ENCODE measurements at places on chromosomes 5 and 9.

GRCh38 chr5:55415071-55415470 lies 107.3 kb downstream of the MTREX start:
- no peak for DNase-seq

GRCh38 chr5:77985247-77985646 lies 209.1 kb upstream of the TBCA start:
- DNase-seq, result no peak

GRCh38 chr5:57174890-57175510 lies 1.1 kb downstream of the GPBP1 start:
- DNase-seq, result no peak

DNA sequence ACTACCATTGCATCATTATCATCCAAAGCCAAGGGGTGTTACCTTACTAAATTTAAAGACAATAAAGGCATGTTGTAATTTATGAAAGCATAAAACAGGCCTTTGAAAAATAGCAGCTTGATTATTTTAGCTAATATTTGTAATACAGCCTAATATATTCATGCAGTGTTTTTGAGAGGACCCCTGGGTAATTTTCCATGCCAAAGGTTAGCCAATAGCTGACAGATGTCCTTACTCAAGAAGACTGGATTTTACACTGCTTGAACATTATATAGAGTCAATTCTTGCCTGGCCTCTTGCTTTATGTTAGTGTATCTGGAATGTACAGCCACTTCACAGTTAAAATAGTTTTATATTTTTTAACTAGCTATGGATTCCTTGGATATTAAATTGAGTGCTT lies 337.8 kb upstream of the PAPPA start:
- no peak for DNase-seq

DNA sequence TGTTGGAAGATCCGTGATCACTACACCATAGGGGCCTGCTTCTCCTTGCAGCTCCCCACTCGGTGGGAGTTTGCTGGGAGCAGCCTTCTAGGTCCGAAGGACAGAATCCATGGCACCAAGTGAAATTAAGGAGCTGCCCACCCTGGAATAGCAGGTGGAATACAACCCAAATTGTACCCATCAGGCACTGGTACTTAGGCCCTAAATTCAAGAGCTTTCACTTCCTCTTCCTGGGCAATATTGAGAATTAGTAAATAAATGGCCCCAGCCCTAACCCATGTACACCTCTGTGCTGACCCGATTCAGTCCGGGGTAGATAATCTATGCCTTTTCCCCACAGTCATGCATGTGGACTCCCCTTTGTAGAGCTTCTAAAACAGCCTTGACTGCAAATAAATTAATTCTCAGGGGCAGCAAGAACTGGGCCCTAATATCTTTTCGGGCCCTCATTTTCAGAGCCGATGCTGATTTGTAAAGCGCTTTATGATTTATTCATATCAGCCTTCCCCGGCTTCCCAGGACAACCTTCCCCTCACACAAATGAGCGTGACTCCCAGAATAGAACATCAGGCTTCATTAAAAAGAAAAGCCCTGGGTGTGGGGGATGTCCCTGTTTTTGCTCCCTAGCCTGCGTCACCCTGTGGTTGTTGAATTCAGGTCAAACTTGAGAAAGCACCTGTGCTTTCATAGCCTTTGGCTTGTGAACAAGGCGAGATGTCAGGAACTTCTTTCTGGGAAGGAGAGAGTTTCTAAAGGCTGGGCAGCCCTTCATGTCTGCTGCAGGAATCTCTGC lies 126.1 kb upstream of the TBC1D2 start:
- no peak for DNase-seq

- DNase-seq, result no peak
These were observed 72.4 kb upstream of the ICE1 start for GRCh38 chr5:5350101-5350500.

GRCh38 chr5:65157906-65158603 lies 323.7 kb downstream of the ADAMTS6 start:
- no peak for DNase-seq

- DNase-seq, result no peak
These were observed 43.3 kb downstream of the IZUMO3 start for GRCh38 chr9:24502206-24502937.

GRCh38 chr5:54905942-54906537 lies 79.4 kb downstream of the ESM1 start:
- DNase-seq, result peak; percentile 69

DNA sequence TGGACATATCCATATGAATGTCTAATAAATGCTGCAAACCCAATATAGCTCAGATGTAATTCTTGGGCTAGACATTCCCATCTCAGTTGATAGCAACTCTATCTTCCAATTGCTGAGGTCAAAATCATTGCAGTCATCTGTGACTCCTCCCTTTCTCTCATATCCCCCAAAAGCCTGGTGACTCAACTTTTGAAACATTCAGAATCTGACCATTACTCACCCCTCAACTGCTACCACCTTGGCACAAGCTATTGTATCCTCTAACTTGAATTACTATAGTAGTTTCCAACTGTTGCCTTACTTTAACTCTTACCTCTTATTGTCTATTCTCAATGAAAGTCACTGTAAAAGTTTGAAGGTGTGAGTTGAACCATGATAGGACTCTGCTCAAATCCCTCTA lies 600.1 kb upstream of the RGMB start:
- DNase-seq, result no peak

DNA sequence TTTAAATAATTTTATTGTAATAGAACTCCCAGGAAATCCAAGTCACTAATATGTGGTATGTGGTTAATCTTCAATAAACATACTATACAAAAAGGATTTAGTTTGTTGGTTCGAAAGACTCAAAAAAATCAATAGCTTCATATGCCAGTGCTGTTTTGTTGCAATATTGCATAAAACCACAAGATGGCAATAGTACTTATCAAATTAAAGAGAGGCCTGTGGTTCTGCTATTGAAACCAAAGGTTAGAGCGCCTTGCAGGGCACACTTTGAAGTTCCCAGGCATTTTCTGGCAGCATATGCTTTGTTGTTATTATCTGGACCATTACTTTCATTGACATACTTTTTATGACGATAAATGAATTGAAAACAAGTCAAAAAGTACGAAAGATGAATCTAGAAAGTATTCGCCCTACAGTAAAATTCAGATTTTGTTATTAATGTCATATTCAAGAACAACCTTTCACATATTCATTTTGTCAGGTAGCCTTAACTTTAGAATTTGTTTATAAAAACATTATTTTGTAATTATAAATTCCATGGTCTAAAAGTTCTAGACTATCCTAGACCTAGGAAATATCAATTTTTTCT lies 316.3 kb downstream of the MCTP1 start:
- no peak for DNase-seq

DNA sequence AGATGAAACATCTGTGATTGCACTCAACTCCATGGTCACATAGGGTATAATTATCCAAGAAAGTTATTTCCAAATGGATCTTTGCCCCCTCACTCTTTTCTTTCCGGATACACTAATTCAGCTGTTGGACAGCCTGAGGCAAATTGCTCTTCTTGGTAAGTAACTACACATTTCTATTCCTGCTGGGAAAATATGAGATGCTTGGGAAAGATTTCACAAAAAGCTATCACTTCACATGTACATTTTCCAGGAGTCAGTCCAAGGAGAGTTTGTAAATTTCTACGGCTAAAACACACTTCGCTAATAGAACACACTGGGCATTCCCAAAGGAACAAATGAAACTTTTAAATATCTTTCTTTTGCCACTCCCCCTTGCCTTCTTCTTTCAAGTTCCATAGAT lies 123.0 kb upstream of the GRIA1 start:
- no peak for DNase-seq

DNA sequence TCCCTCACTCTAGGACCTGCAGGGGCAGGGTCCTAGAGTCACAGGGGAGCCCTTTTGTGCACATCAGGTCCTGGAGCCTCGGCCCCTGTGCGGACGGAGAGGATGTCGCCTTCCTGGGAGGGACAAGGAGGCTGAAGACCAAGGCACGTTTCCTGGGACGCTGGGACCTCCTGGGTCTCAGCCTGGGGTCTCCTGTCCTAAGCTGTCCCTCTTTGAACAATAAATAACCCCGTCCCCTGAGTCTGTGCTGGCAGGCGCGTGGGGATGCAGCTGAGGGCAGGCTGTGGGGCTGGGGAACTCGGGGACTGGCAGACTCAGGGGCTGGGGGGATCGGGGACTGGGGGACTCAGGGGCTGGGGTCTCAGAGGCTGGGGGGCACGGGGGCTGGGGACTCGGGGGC lies 31.1 kb downstream of the PAEP start:
- no peak for DNase-seq

DNA sequence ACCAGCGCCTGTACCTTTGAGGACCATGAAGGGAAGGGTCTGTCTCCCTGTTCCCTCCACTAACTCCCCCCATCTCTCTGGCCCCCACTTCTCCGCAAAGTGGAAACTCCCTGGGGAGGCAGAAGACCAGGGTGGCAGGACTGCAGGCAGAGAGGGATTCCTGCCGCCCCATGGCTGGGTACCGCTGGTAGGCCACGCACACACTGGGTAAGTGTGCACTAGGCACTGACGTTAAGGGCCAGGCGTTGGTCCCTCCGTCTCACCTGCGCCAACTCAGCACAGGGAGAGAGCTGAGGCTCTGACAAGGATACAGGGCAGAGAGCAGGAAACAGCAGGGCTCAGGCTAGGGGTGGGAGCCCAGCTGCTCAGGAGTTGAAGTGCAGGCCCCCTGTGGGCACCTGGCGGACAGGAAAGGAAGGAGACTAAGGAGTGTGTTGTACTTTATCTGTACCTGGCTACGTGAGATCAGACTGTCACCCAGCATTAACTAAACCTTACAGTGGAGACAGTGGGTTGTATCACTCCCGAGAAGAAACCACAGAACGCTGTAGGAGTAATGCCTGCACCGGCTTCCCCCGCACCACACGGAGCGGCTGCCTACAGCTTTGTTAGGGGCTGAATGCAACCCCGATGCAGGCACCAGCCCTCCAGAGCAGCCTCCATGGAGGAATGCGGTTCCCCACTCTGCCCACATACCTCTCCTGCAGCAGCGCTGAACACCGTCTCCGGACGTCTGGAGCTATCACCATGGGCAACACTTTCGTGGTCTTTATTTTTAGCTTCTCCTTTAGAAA lies 34.2 kb upstream of the CLPTM1L start:
- no peak for DNase-seq

DNA sequence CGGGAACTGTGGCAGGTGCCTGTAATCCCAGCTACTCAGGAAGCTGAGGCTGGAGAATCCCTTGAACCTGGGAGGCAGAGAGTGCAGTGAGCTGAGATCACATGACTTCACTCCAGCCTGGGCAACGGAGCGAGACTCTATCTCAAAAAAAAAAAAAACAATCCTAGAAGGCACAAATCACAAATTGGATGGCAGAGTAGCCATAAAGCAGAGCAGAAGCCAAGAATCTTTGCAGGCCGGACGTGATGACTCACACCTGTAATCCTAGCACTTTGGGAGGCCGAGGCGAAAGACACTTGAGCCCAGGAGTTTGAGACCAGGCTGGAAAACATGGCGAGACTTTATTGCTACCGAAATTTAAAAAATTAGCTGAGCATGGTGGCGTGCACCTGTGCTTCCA lies 9.2 kb upstream of the FUBP3 start:
- no peak for DNase-seq

DNA sequence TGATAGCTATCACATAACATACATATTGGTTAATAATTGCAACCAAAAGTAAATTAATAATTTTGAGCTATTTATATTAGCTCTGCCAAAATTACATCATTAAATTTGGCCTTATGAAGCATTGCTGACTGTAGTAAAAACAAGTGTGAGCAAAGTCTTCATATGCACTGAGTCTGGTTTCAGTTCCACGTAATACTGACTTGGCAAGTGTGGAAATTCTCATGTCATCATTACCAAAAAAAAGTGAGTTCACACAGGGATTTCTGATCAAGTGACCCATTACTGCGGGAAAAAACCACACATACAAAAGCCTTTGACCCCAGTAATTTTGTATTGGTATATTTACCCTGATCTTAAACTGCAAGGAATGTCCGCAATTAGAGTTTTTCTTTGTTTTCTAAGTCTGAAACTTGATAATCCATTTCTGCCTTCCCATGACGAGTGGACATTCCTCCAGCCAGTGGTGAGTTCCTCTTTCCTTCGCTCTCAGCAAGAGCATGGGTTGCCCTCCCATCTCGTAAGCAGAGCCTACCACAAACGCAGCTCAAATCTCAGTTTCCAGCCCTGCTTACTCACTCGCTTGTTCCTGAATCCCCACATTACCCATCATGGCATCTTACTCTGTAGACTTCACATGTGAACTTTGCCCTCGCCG lies 220.2 kb upstream of the DMRT1 start:
- no peak for DNase-seq

DNA sequence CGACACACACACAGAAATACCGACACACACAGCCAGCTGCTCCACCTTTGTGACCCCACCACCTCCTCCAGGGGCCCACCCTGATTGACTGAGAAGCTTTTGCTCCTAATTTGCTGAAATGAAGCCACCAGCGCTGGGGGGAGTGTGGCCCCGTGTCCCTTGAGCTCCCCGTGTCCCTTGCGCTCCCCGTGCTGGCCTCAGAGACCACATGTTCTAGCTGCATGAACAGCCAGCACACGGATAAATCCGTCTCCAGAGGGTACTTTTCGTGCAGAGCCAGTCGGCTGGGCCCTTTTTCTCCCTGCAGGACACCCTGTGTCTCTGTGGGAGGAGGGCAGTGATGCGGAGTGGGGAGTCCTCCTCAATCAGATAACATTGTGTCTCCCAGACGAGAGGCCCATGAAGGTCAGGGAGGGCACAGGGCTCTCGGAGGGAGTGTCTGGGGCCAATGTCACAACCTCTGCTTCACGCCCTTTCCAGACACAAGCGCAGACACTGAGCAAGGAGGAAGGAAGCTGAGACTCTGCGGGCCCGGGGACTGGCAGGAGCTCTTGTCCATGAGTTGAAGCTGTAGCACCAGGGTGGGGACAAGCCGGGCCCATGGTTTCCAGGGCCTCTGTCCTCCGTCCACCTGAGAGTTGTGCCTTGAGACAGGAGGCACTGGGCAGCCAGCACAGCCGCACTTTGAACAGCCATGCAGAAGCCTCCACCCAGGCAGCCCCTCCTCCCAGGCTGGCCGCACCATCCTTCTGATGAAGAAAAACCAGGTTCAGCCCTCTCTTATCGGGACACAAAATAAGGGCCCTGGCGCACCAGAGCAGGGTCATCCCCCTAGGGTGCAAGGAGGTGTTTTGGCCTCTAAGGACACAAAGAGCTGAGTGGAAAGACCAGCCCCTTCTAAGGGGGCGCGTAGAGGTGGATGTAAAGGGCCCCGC lies 36.4 kb upstream of the SLC6A19 start:
- no peak for DNase-seq

GRCh38 chr9:113738893-113739604 lies 137.1 kb upstream of the ZNF618 start:
- DNase-seq, result no peak

DNA sequence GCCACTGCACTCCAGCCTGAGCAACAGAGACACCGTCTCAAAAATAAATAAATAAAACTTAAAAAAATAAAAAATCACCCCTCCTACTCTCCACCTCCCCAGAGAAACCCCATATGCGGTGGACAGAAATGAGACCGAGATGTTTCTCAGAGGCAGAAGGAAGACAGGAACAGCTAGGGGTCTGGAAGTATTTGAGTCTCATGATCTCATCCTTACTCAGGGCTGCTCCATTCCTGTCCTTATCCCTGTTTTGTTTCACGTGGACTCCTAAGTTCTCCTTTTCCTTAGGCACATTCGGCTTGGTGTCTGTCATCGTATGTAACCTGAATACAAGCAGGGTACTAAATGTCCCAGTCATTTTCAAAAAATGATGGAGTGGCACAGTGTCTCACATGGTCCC lies 76.1 kb downstream of the C9orf50 start:
- DNase-seq, result no peak

Data from activated CD4-positive, alpha-beta T cell treated with anti-CD3 and anti-CD28 coated beads, Interleukin-2, amount 50 U/mL, for 1 hour (primary cell).